ENCODE measurements at places on chromosomes 7 and 10.

DNA sequence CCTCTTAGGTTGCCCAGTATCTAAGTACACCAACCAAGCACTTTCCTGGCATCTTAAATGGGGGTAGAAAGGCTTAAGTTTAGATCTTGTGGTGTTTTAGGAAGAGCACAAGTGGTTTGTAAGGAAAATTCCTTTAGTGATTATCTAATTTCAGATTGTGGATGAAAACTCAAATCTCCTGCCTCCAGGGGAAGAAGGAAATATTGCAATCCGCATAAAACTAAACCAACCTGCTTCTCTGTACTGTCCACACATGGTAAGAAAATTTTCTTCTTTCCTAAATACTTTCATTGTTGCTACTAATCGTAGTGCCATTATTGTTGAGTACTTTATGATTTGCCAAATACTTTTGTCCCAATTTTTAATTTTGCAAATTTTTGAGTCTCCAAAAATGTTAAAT lies 31.1 kb downstream of the ACSM6 start:
- no peak for DNase-seq

DNA sequence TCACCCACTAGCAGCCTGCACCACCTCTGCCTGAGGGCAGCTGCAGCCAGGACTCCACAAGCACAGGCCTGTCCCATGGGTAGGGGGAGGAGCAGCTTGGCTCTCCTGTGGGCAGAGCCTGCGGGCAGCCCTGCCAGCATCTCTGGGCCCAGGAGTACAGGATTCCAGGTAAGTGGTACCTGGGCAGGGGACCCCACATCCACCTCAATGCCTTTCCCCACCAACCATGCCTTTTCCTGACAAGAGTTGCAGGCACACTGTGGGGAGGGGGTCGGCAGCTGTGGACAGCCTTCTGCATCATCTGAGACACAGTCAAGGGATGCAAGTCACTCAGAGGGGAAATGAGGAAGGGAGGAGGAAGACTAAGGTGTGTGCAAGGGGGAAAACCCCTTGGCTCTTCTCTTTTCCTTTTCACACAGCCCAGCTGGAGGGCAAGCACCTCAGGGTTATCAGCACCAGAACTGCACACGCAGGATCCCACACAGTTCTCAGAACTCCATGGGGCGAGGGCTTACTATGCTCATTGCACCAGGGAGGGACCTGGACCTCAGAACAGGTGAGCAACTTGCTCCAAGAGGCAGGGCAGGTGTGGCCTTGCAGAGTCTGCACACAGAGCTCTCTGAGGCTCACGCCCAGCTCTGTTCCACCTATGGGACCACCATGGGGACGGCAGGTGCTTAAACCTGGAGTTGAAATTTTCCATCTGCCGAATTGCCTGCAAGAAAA lies 16.5 kb upstream of the ANTXRL start:
- DNase-seq, result no peak

- no peak for DNase-seq
Observed at GRCh38 chr10:75568450-75569130, 137.2 kb downstream of the LRMDA start.

DNA sequence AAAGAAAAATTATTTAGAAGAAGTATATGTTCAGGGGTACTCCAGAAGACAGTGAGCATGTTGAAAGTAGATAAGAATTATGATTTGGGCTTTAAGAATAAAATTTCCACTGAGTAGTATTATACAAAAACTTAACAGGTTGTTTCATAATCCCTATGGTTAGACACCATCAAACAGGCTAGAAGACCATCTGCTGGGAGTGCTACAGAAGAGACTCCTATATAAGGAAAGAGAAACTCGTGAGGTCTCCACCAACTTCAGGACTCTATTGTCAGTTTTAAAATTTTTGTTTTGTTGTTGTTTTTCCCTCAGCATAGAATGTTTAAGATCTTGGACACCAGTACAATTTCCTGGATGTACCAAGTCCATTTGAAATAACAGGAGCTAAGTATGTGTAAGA lies 13.1 kb downstream of the DNAJC1 start:
- DNase-seq, result no peak

DNA sequence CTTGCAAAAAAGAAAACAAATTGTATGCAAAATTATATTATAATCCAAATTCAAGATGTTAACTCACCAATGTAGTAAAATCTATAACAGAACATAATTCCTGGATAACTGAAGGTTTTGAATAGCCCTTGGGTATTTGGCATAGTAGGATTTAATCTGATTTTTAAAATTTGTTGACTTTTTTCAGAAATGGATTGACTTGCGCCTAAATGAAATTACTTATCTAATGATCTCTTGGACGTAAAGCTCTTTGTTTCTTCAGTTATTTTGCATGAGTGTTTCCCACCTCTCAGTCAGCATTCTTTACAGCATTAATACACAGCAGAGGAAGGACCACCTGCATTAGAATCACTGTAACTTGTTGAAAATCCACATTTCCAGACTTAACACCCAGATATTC lies 169.6 kb downstream of the SEPTIN7 start:
- no peak for DNase-seq

DNA sequence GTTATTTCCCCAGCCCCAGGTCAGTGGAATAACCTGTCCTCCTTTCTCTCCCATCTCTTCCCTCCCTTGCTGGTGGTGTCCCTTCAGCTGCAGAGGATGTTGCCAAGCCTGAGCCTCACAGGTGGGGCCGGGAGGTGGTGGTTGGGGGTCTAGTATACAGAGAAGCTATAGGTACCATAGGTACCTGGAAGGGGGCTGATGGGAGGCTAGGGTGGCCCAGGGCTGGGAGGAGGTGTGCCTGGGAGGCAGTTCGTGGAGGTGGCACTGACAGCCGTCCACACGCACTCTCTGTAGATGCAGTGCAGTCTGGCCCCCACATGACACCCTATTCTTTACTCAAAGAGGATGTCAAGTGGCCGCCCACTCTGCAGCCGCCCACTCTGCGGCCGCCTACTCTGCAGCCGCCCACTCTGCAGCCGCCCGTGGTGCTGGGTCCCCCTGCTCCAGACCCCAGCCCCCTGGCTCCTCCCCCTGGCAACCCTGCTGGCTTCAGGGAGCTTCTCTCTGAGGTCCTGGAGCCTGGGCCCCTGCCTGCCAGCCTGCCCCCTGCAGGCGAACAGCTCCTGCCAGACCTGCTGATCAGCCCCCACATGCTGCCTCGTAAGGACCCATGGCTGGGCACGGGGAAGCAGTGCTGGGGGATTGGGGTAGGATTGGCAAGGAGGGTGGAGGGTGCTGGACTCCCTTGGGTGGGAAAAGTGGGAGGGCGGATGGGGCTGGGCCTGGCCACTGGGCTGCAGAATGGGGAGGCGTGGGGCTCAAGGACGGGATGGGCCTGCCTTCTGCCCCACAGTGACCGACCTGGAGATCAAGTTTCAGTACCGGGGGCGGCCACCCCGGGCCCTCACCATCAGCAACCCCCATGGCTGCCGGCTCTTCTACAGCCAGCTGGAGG lies 9.5 kb downstream of the IRF5 start:
- DNase-seq, result no peak

DNA sequence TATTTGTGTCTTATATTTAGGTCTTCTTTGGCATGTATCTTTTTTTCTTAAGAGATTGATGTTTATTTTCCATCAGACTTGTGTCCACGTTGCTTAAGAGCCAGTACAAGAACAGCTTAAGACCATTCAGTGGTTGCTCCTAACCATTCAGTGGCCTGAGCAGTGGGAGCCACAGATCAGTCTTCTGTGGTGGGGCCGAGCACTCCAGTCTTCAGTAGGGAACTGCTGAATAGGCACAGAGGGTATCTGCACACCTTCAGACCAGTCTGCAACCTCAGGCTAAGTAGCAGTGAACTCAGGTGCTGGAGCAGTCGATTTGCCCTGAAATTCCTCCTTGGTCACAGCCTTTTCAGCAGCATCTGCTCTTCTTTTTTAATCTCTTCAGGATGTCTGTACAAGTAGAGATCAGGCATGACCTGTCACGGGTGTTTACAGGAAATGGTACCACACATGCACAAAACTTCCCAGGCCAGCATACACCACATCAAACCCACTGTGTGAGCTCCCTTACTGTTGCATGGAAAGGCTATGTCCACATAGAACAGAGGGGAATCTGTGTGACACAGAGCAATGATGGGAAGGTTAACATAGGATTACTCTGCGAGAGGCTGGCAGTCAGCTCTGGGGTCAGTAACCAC lies 51.5 kb downstream of the FAM107B start:
- peak; percentile 22 for DNase-seq

DNA sequence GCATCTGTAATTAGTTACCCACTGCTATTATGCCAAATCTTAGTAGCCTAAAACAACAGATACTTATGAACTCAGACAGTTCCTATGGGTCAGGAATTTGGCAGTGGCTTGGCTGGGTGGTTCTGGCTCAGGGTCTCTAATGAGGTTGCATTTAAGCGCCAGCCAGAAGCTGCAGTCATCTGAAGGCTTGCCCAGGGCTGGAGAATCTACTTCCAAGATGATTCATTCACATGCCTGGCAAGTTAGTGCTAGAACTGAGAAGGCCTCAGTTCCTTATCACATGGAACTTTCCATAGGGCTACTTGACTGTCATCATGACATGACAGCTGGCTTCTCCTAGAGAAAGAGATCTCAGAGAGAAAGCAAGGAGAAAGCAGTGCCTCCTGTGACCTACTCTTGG lies 121.3 kb downstream of the AVL9 start:
- DNase-seq, result no peak

- DNase-seq, result no peak
Observed at GRCh38 chr10:124143721-124144120, 50.3 kb upstream of the CHST15 start.

- no peak for DNase-seq
Observed at GRCh38 chr7:26959290-26959689, 94.9 kb upstream of the SKAP2 start.

DNA sequence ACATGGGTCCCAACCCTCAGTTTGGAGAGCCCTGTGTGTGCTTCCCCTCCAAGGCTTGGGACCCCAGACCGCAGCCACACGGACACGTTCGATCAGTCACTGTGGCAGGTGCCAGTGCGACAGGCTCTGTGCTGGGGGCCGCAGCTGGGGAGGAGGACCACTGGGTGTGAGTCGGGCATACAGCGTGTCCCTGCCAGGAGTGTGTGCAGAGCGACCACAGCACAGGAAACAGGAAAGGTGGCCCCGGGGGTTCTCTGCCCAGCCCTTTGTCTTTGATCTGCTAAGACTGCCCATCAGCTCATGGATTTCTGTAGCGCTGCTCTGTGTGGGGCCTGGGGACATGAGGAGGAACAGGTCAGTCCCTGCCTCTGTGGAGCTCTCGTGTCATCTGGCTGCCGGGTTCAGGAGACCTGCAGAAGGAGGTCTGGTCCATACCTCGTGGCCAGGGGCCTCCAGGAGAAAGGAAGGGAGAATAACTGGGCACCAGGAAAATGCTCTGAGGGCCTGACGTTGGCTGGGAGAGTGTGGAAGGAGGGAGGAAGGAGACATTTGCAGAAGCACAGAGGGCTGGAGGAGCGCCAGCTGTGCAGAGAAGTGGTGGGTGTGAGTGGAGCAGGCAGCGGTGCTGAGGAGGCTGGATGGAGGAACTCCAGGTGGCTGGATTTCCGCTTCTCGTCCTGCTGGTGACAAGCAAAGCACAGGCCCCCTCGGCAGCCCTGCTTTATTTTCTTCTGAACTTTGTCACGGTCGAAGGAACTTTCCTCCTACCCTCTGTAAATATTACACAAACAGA lies 4.1 kb downstream of the NUDT1 start:
- no peak for DNase-seq

GRCh38 chr7:86904949-86905834 lies 154.3 kb downstream of the ELAPOR2 start:
- DNase-seq, result no peak

DNA sequence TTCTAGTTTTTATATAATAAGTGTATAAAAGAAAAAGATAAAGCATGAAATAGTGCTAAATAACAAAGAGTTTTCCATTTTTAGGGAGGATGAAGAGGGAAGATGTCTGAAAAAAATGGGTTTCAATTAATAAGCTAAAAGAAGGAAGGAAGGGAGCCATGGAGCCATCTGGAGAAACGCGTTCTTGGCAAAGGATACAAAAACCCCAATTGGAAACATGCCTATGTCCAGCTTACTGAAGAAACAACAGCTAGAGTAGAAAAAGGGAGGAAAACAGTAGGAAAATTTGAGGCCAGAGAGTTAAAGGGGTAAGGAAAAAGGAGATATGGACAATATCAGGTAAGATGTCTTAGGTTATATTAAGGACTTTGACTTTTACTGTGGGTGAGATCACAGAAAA lies 416.2 kb upstream of the GHITM start:
- DNase-seq, result no peak

DNA sequence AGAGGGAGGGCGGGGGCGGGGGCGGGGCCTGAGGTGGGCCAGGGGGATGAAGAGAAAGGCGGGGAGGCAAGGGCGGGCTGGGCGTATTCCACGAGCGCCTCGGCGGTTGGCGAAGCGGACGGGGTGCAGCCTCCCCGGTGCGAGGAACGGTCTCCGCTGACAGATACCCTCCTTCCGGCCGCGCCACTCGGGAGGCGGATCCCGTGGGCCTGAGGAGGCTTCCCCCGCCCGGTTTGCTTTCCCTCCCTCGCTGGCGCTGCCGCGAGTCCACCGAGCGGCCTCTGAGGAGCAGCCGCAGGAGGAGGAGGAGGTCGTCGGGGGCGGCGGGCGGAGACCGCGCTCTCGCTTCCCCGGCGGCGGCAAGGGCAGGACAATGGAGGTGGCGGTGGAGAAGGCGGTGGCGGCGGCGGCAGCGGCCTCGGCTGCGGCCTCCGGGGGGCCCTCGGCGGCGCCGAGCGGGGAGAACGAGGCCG lies at the start of gene TRIM24:
TRIM24 (plus strand) TSS at position 84 of the 473 bp plus-strand sequence; CDS start at position 374, 290 bp downstream.
- DNase-seq, result no peak

DNA sequence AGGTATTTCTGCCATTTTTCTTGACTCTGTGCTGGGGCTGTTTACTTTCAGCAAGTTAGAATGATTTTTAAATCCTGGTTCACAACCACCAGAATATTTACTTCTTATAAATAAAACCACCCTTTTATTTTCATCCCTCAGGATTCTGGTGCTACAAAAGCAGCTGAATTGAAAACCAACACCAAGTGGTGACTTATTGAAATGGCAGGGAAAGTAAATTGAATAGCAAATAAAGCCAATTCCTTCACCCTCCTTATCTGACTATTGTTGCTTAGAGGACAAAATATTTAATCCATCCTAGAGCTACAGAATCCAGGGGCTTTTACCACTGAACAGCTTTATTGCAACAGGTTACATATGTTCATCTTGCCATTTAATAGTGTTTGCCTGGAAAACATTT lies 828.6 kb upstream of the GHITM start:
- no peak for DNase-seq

- DNase-seq, result no peak
Observed at GRCh38 chr10:70111496-70111895, 21.1 kb downstream of the AIFM2 start.

- DNase-seq, result no peak
Observed at GRCh38 chr7:15303357-15303756, 258.5 kb downstream of the AGMO start.

- DNase-seq, result no peak
Observed at GRCh38 chr7:6242561-6242960, 29.9 kb downstream of the CYTH3 start.

- no peak for DNase-seq
Observed at GRCh38 chr10:24950439-24950838, 2.0 kb downstream of the PRTFDC1 start.

GRCh38 chr10:86390337-86391120 lies 23.9 kb upstream of the GRID1 start:
- DNase-seq, result no peak

- no peak for DNase-seq
Observed at GRCh38 chr7:130337410-130337971, 7.1 kb upstream of the CPA5 start.

All from activated T-cell treated with anti-CD3 and anti-CD28 coated beads, Interleukin-2, amount 50 U/mL, for 72 hours (primary cell).